ENCODE measurements at places on chromosomes 6 and 20.

DNA sequence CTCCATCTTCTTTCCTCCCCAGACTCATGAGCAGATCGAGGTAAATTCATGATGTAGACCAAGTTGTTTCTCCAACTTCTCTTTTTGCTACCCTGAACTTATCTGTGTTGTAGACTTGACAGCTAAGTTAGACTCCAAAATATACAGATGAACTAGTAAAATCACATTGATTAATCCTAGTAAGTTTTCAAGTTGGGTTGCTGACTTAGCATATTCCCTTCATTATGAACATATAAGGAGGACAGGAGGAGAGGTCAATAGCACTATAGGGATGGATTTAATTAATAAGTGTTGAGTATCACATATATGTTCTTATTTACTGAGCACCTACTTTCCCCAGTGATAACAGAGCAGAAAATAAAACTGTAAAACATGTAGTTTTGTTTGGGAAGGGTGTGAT, 227.3 kb downstream of the TINAG start:
- no peak for DNase-seq

DNA sequence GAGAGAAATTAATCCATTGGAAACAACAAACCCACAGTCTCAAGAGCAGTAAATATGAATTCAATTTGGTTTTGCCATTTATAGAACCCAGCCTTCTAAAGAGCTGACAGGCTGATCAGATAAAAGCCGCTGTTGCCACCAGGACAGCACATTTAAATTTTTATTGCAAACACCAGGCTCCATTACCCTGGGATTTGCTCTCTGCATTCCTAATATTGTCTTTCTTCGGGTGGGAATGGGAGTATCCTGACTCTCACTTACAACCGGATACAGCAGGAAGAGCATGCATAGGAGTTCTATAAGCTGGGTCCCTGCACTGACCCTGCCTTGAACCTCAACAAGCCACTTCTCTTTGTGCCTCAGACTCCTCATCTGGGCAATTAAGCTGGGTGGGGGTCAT, 142.9 kb downstream of the LRFN2 start:
- DNase-seq, result no peak

GRCh38 chr6:54598787-54599313, 247.7 kb upstream of the FAM83B start:
- no peak for DNase-seq

DNA sequence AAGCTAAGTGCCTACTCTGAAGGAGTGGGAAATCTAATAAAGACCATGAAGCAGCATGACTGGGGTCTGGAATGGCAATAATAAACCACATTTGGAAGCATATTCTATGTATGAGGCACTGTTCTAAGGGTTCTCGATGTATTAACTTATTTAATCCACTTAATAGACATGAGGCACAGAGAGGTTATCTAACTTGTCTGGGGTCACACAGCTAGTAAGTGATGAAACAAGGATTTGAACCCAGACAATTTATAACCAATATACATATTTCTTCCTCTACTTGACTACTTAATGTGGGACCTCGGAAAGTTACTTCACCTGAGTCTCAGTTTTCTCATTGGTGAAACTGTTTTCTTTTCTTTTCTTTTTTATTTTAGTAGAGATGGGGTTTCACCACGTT, 131.3 kb downstream of the PDSS2 start:
- DNase-seq, result no peak

GRCh38 chr20:49866051-49866450, 49.3 kb downstream of the SPATA2 start:
- DNase-seq, result no peak
